ENCODE measurements at places on chromosomes 3 and 15.
A peak's percentile ranks its signal among the peaks of the same experiment; 100 is the strongest.

- no peak for DNase-seq
Observed at GRCh38 chr3:4940985-4941384, 38.3 kb upstream of the BHLHE40 start.

- DNase-seq = peak; percentile 66
Observed at GRCh38 chr3:66795365-66795764, 202.7 kb upstream of the KBTBD8 start.

- DNase-seq = no peak
Observed at GRCh38 chr15:97688177-97688576, 272.3 kb upstream of the ARRDC4 start.

DNA sequence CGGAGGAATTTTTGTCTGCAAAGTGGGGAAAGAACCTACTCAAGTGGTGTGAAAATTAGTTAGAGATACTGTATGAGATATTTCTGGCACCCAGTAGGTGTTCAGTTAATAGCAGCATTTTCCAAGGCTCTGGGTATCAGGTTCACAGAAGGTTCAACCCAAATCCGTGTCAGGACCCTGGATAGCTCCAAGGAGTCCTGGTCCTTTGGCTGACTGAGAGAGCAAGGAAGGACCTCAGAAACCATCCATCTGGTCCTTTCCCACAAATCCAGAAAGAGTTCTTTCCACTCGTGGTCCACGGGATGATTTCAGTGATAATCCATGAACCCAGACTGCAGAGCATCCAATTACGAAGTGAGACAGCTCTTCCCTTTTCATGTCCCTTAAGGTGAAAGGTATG lies 51.4 kb downstream of the SLC6A11 start:
- DNase-seq = peak; percentile 3

DNA sequence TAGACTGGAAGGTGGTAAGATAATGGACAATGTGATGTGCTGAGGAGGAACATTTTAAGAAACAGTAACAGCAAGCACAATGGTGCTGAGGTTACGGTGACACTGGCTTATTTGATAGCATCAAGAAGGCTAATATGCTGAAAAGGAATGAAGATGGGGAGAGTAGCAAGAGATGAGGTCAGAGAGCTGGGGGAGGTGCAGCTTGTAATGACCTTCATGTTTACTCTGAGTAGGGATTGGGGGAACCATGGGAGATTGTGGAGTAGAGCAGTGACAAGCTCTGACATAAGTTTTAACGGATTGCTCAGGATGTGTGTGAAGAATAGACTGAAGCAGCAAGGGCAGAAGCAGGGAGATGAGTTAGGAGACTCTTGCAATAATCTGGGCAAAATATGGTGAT lies 56.7 kb downstream of the DGKG start:
- DNase-seq = no peak

DNA sequence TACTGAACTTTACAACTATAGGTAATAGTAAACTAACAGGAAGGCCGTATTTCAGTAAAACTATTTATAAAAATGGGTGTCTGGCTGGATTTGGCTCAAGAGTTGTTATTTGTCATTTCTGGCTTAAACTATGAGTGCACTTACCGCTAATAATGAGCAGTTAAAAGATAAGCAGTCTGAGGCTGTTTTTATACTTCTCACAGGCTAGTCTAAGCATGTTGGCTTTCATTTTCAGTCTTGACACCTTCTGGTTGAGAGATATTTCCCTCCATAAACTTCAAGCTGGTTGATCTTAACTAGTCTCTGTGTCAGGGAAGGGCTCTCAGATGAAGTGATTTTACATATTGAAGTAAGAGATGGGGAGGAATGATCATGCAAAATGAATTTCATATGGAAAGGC lies 96.1 kb downstream of the RSRC1 start:
- no peak for DNase-seq

DNA sequence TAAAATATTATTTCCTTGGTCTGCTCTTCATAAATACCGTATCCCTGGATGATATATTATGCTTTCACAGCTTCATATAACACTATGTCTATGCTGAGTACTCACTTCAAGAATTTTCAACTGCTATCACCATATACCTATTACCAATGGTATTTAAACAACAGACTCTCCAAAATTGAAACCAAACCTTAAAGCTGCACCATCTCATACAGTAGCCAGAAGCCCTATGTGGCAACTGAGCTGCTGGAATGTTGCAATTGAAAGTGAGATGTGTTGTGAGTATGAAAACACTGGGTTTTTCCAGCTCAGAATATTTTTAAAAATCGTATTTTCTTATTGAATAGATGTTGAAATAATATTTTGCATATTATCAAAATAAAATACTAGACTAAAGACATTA lies 130.1 kb upstream of the GOLGA6L6 start:
- DNase-seq = no peak

DNA sequence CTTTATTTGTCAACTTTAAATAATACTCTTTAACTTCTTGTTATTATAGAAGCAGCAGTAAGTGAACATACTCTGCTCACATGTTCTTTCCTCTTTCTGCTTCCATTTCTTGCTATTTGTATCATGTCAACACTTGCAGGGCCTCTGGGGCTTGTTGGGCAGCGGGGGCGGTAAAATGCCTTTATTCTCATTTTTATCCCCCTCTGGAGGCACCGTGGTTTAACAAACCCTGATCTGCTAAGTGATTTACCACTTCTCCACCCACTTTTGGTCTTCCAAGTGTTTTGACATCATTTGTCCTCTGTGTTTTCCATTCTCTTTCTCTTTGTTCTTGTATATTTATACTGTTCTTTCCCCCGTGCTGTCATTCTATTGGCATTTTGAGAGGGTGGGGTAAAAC lies 33.9 kb downstream of the SCN10A start:
- no peak for DNase-seq

DNA sequence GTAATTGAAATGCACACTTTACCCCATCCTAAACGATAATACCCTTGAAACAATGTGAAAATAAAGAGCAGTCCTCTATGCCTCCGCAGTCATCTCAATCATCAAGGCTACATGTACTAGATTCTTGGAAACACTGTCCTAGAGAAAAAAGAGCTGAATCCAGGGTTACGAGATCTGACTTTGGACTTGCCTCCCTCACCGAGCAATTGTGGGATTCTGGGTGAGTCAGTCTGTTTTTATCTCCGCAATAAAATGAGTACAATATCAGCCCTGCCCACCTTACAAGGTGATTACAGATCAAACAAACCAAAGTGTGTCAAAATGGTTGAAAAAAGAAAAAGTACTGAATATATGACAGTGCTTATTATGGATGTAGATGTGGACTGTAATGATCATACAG lies 152.3 kb upstream of the SNTN start:
- no peak for DNase-seq

DNA sequence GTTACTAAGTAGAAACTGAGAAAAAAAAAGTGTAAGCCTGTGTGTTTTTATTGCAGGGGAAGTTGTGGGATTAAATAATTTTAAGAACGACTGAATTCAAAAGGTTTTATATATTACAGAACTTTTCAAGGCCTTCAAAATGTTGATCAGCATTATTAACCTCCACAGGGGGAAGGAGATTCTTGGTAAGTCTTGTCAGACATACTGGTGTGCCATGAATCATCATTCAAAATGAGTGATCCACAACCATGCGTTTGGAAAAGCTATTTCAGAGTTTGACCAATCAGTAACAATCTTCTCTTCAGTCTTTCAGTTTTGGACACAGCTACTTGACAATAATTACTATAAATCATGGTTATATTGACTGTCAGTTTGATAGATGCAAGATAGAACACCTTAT lies 70.2 kb downstream of the ADAMTS9 start:
- DNase-seq = no peak

GRCh38 chr3:89859757-89860156 lies 752.3 kb downstream of the EPHA3 start:
- DNase-seq = no peak

DNA sequence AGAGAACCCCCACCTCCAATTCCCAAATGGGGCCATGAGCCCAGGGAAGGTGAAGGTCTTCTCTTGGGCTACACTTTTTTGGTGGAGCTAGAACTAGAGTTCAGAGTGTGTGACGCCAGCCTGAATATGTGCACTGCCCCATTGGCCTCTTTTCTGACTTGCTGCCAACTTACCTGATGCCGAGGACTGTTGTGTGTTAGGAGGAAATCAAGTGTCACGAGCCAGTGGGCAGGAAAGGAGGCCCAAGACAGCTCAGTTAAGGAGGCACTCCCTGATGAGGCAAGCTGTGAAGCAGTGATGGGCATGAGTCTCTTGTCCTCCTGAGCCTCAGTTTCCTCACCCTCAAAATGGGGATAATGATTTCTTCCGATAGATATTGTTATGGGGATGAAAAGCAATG lies 107.8 kb downstream of the ANP32A start:
- no peak for DNase-seq

- no peak for DNase-seq
Observed at GRCh38 chr3:150362515-150363302, 45.4 kb upstream of the TSC22D2 start.

GRCh38 chr3:197503652-197504051 lies 52.1 kb downstream of the BDH1 start:
- DNase-seq = no peak

DNA sequence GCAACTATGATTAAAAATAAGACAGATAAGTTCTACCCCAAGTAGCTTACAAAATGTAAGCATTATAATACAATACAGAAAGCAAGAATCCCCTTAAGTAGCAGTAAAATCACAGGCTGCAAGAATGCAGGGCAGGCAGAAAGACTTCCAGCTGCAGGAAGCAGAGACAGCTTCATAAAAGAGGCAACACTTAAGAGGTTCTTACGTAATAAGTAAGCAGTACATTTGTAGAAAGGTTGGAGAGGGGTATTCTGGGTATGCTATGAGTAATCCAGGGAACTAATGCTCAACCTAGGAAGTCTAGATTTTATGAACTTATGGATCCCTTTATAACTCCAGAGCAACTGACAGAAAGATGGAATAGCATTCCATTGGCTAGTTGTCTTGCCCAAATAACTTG lies 151.6 kb downstream of the IL5RA start:
- peak; percentile 4 for DNase-seq

GRCh38 chr3:133040696-133041523 lies 2.7 kb downstream of the TMEM108 start:
- peak; percentile 69 for DNase-seq

GRCh38 chr3:111338059-111338698 lies 203.8 kb upstream of the CD96 start:
- peak; percentile 80 for DNase-seq

DNA sequence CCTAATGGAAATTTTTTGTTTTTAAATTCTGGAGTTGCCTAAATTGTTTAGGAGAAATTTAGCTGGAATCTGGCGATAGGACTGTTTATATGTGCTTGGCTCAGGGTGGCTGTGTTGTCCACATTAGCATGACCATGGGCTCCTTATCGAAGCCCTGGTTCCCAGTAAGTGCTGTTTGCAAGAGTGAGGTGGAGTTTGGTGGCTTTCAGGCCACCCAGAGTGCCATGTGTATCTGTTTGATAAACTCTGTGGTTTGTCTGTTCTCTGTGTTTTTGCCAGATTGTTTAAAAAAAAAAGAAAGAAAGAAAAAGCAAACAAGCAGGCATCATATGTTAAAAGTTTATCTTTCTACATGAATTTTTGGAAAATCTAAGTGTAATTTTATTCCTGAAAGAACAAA lies 51.5 kb downstream of the PLCL2 start:
- no peak for DNase-seq

DNA sequence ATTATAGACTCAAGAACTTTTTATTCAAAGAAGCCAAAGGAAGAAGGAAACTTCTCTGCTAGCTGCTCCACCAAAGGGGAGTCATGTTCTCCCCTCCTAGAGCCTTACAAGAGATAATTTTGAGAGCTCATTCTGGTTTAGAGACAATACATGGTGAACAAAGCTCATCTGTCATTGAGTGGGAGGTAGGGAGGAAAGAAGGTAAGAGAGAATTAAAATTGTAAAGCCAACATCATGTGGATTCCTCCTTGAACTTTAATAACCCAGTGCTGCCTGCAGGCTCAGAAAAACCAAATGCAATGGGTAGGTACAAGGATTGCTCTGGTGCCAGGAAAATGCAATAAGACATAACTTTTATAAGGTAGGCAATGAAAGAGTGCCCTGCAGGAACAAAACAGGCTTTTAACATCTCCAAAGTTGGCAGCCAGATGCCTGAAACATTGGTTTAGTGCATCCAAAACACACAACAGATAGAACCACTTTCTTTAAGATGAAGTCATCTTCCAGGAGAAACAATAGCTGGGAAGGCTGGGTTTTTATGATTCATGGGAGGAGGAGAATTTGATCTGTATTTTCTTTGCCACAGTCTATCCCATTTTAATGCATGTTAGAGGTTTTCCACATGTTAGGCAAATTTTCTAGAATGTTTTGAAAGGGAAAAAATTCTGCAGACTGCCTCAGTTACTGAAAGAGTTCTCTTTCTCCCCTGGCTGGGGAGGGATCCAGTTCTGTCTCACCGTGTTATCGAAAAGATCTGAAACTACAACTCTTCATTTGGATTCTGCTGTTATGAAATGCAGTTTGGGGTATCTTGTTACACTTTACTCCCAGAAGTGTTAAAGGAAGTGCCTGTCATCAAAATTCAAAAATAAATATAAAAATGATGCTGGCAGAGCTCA lies 11.3 kb upstream of the ARHGEF3 start:
- peak; percentile 33 for DNase-seq

GRCh38 chr15:38490242-38490922 lies 36.5 kb downstream of the FAM98B start:
- peak; percentile 77 for DNase-seq

- peak; percentile 83 for DNase-seq
Observed at GRCh38 chr3:173395412-173396181, 1.9 kb upstream of the NLGN1 start.

DNA sequence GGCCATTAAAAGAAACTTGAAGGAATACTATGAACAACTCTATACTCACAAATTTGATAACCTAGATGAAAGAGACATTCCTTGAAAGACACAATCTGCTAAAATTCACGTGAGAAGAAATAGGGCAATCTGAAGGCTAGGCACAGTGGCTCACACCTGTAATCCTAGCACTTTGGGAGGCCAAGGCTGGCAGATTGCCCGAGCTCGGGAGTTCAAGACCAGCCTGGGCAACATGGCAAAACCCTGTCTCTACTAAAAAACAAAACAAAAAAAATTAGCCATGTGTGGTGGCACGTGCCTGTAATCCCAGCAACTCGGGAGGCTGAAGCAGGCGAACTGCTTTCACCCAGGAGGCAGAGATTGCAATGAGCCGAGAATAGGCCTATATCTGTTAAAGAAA lies 104.8 kb downstream of the HES1 start:
- no peak for DNase-seq

GRCh38 chr3:143321058-143321769 lies 201.6 kb downstream of the CHST2 start:
- no peak for DNase-seq

DNA sequence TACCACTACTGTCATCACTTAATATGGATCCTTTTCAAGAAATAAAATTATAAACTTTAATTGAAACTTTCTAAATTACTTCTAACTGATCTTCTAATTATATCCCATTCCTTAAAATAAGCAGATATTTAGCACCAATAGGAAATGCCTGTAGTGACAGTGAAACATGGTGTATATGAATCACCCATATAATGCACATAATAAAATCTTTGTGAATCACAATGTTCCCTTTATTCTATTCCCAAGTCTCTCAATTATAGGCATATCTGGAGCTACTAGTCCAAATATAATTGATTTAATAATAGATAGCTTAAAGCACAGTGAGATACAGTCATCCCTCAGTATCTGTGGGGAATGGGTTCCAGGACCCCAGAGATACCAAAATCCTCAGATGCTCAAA lies 490.3 kb downstream of the NLGN1 start:
- no peak for DNase-seq
